ENCODE measurements at places on chromosomes 3 and 15. TPM values are rescaled to one million over a fixed set of nuclear protein-coding genes. Genes with fewer than 3 reads are reported as not detected.

GMPPB gene
- 27.6 TPM for total RNA-seq

CCR1 gene
- total RNA-seq = 3.0 TPM

PIERCE2 gene
- total RNA-seq = 3.2 TPM

TGM4 gene
- 1.4 TPM for total RNA-seq

TRMT10C gene
- 14.3 TPM for total RNA-seq

CNTN3 gene
- total RNA-seq = 1.9 TPM

KNG1 gene
- total RNA-seq = not detected

All from lower leg skin (tissue), 4 donors.